ENCODE measurements at places on chromosomes 2 and 18.
A peak's percentile ranks its signal among the peaks of the same experiment; 100 is the strongest.

DNA sequence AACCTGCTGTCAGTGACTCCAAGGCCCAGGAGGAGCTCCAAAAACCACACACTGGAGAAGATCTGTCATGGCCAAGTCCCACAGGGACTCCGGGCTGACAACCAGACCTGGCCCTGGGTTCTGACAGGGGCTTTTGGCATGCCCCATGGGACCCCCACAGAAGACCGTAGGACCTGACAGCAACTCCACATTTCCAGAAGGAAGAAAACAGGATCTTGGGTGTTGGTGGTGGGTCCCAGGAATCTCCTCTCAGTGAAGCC is 275.9 kb upstream of the HS6ST1 start:
- no peak for DNase-seq
- no peaks in the 10 kb centered on the region for H3K36me3 ChIP-seq
- H3K27me3 ChIP-seq: no peaks in the 10 kb centered on the region
- H3K4me3 ChIP-seq: no peak overlapping the region
- H3K4me1 ChIP-seq: no peaks in the 10 kb centered on the region
- no peak overlapping the region for H3K27ac ChIP-seq

- H3K36me3 ChIP-seq: no peaks in the 10 kb centered on the region
- no peak for DNase-seq
- peaks cover 31% of the 10 kb centered on the region for H3K4me1 ChIP-seq
- H3K27ac ChIP-seq: no peak overlapping the region
- H3K4me3 ChIP-seq: no peak overlapping the region
These were observed 128.8 kb downstream of the CERS6 start for GRCh38 chr2:168584911-168585310.

GRCh38 chr2:241495172-241496002 is 13.0 kb downstream of the STK25 start:
- H3K27me3 ChIP-seq: no peaks in the 10 kb centered on the region
- no peaks in the 10 kb centered on the region for H3K4me1 ChIP-seq
- no peak overlapping the region for H3K4me3 ChIP-seq
- H3K27ac ChIP-seq: no peak overlapping the region

GRCh38 chr2:128272601-128273468 is 45.8 kb downstream of the HS6ST1 start:
- no peak overlapping the region for H3K27ac ChIP-seq
- H3K27me3 ChIP-seq: no peaks in the 10 kb centered on the region

- H3K4me1 ChIP-seq: no peaks in the 10 kb centered on the region
- H3K27me3 ChIP-seq: no peaks in the 10 kb centered on the region
- no peak overlapping the region for H3K4me3 ChIP-seq
These were observed 40.9 kb upstream of the RGPD4 start for GRCh38 chr2:107785756-107786155.

- H3K27me3 ChIP-seq: no peaks in the 10 kb centered on the region
- no peak overlapping the region for H3K4me3 ChIP-seq
- H3K4me1 ChIP-seq: no peaks in the 10 kb centered on the region
- no peaks in the 10 kb centered on the region for H3K36me3 ChIP-seq
- no peak for DNase-seq
These were observed 171.3 kb downstream of the ARHGAP15 start for GRCh38 chr2:143300536-143300935.

GRCh38 chr2:239151201-239152131 is 249.4 kb downstream of the HDAC4 start:
- H3K4me1 ChIP-seq: peaks cover 22% of the 10 kb centered on the region
- no peaks in the 10 kb centered on the region for H3K27me3 ChIP-seq
- H3K4me3 ChIP-seq: no peak overlapping the region
- peaks cover 28% of the 10 kb centered on the region for H3K36me3 ChIP-seq
- peak overlapping the region; percentile 84 for H3K27ac ChIP-seq
- DNase-seq: no peak

GRCh38 chr2:140650825-140651224 is 1480.0 kb downstream of the LRP1B start:
- no peak overlapping the region for H3K27ac ChIP-seq
- H3K27me3 ChIP-seq: no peaks in the 10 kb centered on the region
- no peak for DNase-seq
- H3K4me1 ChIP-seq: no peaks in the 10 kb centered on the region
- no peaks in the 10 kb centered on the region for H3K36me3 ChIP-seq

- H3K27ac ChIP-seq: no peak overlapping the region
- H3K4me3 ChIP-seq: no peak overlapping the region
- no peaks in the 10 kb centered on the region for H3K27me3 ChIP-seq
- peaks cover 14% of the 10 kb centered on the region for H3K4me1 ChIP-seq
- H3K36me3 ChIP-seq: no peaks in the 10 kb centered on the region
These were observed 2.3 kb downstream of the HJURP start for GRCh38 chr2:233852056-233852455.

- H3K27me3 ChIP-seq: no peaks in the 10 kb centered on the region
- H3K4me3 ChIP-seq: no peak overlapping the region
- no peak for DNase-seq
- H3K36me3 ChIP-seq: no peaks in the 10 kb centered on the region
These were observed 59.5 kb downstream of the IRS1 start for GRCh38 chr2:226740039-226740648.

DNA sequence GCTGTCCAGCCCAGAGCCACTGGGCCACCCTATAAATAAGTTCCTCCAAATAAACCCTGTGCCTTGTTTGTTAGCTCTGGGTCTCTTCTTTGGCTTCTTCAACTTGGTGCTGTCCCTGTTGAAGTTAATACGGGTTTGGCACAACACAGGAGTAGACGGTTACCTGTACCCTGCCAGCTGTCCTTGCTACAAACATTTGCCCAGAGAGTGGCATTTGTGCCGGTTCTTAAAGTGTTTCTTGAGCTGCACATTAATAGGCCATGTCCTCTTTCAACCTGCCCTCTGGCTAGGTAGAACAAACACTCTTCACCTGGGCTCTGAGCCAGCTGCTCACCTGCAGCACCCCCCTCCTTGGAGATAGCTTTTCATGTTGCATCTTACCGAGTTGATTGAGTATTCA is 139.2 kb downstream of the NEDD4L start:
- DNase-seq: no peak
- no peaks in the 10 kb centered on the region for H3K27me3 ChIP-seq
- H3K27ac ChIP-seq: no peak overlapping the region
- no peaks in the 10 kb centered on the region for H3K36me3 ChIP-seq

GRCh38 chr2:28447943-28448792 is 47.7 kb upstream of the PLB1 start:
- no peak overlapping the region for H3K4me3 ChIP-seq
- DNase-seq: no peak
- peak overlapping the region; percentile 72 for H3K27ac ChIP-seq

DNA sequence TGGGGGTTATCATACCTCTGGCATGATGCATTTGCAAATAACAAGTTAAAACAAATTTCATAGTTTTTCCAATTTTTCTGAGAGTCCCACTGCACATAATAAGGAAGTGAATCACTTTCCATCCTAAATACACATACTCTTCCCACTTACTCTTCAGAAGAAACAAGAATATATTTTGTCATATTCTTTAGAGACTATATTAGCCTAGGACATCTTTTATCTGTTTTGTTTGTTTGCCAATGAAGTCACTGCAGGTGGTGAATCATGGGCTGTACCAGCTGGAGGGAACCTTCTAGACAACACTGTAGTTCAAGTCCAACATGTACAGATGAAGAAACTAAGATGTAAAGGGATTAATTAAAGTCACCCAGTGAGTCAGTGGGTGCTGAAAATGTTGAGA is 116.8 kb downstream of the XIRP2 start:
- H3K27ac ChIP-seq: no peak overlapping the region
- H3K4me1 ChIP-seq: no peaks in the 10 kb centered on the region
- no peaks in the 10 kb centered on the region for H3K27me3 ChIP-seq
- no peak overlapping the region for H3K4me3 ChIP-seq

- peak overlapping the region; percentile 78 for H3K27ac ChIP-seq
- H3K27me3 ChIP-seq: no peaks in the 10 kb centered on the region
- peaks cover 63% of the 10 kb centered on the region for H3K4me1 ChIP-seq
- H3K36me3 ChIP-seq: no peaks in the 10 kb centered on the region
- no peak for DNase-seq
These were observed 44.0 kb downstream of the IRS1 start for GRCh38 chr2:226755631-226756030.

GRCh38 chr2:227829337-227829736 is 15.7 kb downstream of the CCL20 start:
- no peak overlapping the region for H3K4me3 ChIP-seq
- H3K4me1 ChIP-seq: peaks cover 4% of the 10 kb centered on the region
- DNase-seq: no peak
- no peak overlapping the region for H3K27ac ChIP-seq
- no peaks in the 10 kb centered on the region for H3K27me3 ChIP-seq

- no peak overlapping the region for H3K27ac ChIP-seq
- no peak overlapping the region for H3K4me3 ChIP-seq
- H3K27me3 ChIP-seq: no peaks in the 10 kb centered on the region
- DNase-seq: peak; percentile 8
These were observed 75.5 kb upstream of the ST8SIA3 start for GRCh38 chr18:57276829-57277228.

DNA sequence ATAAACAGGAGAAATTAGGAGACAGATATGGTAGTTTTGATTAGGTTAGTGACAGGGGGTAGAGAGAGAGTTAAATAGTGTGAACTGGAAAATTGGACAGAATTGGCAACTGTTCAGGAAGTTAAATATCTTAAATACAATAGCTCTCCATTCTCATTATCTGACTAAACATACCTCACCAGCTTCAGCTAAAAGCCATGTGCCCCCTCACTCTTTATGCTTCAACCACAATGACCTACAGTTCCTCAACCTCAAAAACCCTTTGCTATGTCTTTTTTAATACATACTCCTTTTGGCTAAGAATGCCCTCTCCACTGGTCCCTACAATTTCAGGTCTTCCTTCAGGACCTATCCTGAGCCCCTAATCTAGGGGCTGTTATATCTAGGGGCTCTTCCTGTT is 740.2 kb upstream of the ZEB2 start:
- no peaks in the 10 kb centered on the region for H3K27me3 ChIP-seq
- no peaks in the 10 kb centered on the region for H3K4me1 ChIP-seq
- no peak overlapping the region for H3K27ac ChIP-seq
- H3K36me3 ChIP-seq: no peaks in the 10 kb centered on the region

DNA sequence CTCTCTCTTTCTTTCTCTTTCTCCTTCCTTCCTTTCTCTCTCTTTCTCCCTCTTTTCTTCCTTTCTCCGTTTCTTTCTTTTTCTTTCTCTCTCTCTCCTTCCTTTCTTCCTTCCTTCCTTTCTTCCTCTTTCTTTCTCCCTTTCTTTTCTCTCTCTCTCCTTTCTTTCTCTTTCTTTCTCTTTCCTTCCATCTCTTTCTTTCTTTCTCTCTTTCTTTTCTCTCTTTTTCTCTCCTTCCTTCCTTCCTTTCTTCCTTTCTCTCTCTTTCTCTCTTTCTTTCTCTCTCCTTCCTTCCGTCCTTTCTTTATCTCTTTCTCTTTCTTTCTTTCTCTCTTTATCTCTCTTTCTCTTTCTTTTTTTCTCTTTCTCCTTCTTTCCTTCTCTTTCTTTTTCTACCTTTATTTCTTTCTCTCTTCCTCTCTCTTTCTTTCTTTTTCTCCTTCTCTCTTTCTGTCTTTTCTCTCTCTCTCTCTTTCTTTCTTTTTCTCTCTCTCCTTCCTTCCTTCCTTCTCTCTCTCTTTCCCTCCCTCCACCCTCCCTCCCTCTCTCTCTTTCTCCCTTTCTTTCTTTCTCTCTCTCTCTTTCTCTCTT is 32.3 kb upstream of the ODC1 start:
- no peaks in the 10 kb centered on the region for H3K4me1 ChIP-seq
- H3K36me3 ChIP-seq: no peaks in the 10 kb centered on the region
- no peaks in the 10 kb centered on the region for H3K27me3 ChIP-seq

GRCh38 chr18:61710082-61710620 is 182.7 kb downstream of the RNF152 start:
- no peak overlapping the region for H3K4me3 ChIP-seq
- H3K27me3 ChIP-seq: no peaks in the 10 kb centered on the region
- no peaks in the 10 kb centered on the region for H3K4me1 ChIP-seq
- DNase-seq: no peak

GRCh38 chr2:11343368-11343649 is 1.1 kb downstream of the ROCK2 start:
- no peaks in the 10 kb centered on the region for H3K36me3 ChIP-seq
- H3K4me3 ChIP-seq: peak overlapping the region; percentile 82
- peak overlapping the region; percentile 98 for H3K27ac ChIP-seq
- no peak for DNase-seq

DNA sequence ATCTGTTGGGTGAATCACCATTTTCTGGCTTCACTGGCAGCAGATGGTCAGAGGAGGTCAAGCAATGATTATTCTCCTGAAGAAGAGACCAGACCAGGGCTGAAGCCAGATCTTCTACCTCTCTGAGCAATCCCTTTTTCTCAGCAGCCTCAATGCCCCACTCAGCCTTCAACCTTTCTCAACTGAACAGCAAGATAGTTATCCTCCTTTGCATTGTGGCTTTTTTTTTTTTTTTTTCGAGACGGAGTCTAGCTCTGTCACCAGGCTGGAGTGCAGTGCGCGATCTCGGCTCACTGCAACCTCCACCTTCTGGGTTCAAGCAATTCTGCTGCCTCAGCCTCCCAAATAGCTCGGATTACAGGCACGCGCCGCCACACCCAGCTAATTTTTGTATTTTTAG is 50.5 kb downstream of the ZFP36L2 start:
- no peak overlapping the region for H3K27ac ChIP-seq
- no peaks in the 10 kb centered on the region for H3K36me3 ChIP-seq
- no peak overlapping the region for H3K4me3 ChIP-seq

DNA sequence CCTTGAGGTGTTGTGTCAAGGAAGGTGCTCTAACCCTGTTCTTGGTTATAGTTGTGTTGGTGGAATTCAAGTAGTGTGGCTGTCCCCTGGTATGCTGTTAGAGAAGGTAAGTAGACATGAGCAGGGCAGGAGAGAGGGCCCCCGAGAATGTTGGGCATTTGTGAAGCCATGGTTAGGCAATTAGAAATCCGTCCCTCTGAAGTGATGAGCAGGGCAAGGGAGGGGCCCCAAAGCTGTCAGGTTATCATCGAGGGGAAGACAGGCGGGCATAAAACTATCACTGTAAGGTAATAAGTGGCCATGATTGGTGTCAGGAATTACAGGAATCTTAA is 5.2 kb downstream of the XRCC5 start:
- peak overlapping the region; percentile 61 for H3K4me3 ChIP-seq
- DNase-seq: no peak

GRCh38 chr2:182019731-182020130 is 34.1 kb downstream of the PPP1R1C start:
- no peak overlapping the region for H3K27ac ChIP-seq
- DNase-seq: no peak
- H3K36me3 ChIP-seq: no peaks in the 10 kb centered on the region

DNA sequence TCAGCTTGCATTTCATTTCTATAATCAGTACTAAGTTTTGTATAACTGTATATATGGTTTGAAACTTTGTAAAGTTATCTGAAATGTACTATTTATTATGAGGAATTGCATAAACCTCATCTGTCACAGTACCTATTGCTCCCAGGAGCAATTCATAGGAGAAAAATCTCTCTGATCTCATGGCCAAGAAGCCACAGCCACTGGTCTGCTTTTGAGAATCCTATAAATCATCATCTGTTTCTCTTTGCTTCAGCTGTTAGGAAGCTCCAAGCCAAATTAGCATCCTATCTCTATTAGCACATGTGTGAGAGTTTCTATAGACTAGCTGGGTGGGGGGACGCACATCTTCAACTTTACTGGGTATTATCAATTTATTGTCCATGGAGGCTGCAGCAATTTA is 210.3 kb downstream of the CYP26B1 start:
- no peaks in the 10 kb centered on the region for H3K36me3 ChIP-seq
- H3K27ac ChIP-seq: no peak overlapping the region
- peaks cover 44% of the 10 kb centered on the region for H3K4me1 ChIP-seq
- H3K27me3 ChIP-seq: no peaks in the 10 kb centered on the region
- DNase-seq: no peak

GRCh38 chr2:188382107-188382506 is 90.4 kb downstream of the GULP1 start:
- H3K4me3 ChIP-seq: no peak overlapping the region
- no peaks in the 10 kb centered on the region for H3K27me3 ChIP-seq
- no peak for DNase-seq
- H3K36me3 ChIP-seq: peaks cover 19% of the 10 kb centered on the region
- H3K4me1 ChIP-seq: peaks cover 11% of the 10 kb centered on the region
- no peak overlapping the region for H3K27ac ChIP-seq
